AG04450 (cell line): ENCODE measurements at places on chromosomes 2 and 18.

DNA sequence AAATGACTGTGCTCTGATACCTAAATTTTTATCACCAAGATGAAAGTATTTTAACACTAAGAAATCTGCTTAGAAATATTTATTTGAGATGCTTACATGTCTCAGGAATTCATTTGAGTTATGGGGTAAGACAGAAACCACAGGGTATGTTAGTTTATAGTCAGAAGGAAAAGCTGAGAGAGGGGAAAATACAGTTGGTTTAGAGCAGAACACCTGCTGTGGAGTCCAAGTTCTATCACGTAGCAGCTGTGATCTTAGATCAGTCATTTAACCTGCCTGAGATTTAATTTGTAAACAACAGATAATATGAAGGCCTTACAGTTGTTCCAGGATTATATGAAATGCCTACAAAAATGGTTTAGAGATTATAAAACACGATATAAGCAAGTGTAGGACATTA, 29.0 kb downstream of the PDE6D start:
- no peak for DNase-seq

DNA sequence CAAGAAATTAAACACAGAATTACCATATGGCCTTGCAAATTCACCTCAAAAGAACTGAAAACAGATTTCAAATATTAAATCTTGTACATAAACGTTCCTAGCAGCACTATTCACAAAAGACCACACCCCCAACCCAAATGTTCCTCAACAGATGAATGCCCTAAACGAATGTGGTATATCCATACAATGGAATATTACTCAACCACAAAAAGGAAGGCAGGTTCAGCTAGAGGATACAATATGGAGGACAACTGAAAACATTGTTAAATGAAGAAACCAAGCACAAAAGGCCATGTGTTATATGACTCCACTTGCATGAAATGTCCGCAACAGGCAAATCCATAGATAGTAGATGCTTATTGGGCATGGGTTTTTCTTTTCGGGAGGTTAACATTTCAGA, 61.7 kb downstream of the PPP4R1 start:
- DNase-seq: no peak

GRCh38 chr2:108446703-108447102, 2.3 kb upstream of the GCC2 start:
- no peak for DNase-seq

- no peak for DNase-seq
Measured at GRCh38 chr2:121635371-121635770, 13.9 kb downstream of the CLASP1 start.

DNA sequence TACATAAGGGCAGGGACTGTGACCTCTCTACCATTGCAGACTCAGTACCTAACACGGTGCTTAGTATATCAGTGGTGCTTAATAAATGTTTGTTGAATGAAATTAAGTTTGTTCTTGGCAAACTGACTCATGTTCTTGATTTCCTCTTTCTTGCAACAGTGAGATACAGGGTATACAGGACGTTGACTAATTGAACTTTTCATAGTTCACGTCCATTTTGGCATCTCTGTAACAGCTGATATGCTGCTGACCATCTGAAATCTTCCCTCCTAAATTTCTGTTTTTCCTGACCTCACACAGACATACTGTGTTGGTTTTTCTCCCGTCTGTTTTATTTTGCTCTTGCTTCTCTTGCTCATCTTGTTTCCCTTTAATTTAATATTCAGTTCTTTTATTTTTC, 44.2 kb downstream of the LHCGR start:
- no peak for DNase-seq

DNA sequence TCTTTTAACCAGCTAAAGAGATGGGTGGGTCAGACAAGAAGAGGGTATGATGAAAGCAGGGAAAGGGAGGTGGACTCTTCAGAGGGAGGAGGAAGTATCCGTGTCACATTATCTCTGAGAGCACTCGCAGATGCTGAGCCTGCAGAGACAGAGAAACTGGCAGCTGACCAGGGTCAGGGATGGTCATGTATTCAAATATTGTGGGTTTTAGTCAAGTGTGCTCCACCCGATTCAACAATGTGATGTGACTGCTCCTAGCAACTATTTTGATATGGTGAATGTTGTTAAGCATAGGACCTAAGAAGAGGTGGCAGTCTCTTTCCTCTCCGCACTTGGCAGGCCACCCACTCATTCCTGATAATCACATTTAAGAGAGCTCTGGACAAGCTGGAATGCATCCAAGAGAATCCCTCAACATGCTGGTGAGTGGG, 1.3 kb upstream of the CLIP4 start:
- no peak for DNase-seq

- no peak for DNase-seq
Measured at GRCh38 chr2:230541934-230542380, 126.0 kb downstream of the SP100 start.

GRCh38 chr2:196277002-196277401, 105.6 kb upstream of the STK17B start:
- no peak for DNase-seq

GRCh38 chr2:7419814-7420311, 502.7 kb downstream of the RNF144A start:
- no peak for DNase-seq

DNA sequence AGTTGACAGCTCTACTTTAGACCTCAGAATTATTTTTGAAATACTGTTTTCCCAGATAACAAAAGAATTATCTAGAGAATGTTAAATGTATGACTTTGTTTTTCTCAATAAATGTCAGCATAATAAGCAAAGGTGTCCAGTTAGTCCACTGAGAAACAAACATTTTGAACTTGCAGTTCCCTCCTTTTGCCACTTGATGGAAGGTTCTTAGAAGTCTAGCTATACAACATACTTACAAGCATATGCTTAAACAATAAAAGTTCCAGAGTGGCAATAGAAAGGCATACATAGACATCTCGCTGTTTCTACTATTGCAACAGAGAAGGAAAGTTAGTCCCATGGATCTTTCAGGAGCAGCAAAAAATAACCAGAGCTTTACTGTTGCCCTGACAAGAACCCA, 11.8 kb downstream of the NDUFA10 start:
- no peak for DNase-seq
